T-helper 9 cell (primary cell): ENCODE measurements at places on chromosomes 4 and X.

GRCh38 chr4:686413-687040, 2.4 kb downstream of the SLC49A3 start:
- DNase-seq = no peak

- no peak for DNase-seq
Observed at GRCh38 chrX:12686331-12686730, 104.9 kb upstream of the PRPS2 start.

DNA sequence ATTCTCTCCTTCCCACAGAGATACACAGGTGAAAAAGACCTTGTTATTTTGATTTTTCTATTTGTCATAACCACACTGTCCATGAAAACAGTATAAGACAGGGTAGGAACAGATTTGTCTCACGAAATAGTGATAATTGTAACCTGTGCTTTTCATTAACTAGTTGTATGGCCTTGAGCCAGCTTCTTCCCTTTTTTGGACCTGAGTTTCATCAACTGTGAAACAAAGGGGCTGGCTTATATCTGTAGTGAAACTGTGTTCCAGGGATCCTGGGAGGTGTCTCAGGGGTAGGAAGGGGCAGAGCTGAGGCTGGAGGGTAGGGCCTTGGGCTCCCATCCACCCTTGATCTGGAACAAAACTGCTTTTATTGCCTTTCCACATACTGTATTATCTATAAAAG, 50.9 kb downstream of the MED28 start:
- DNase-seq = no peak

DNA sequence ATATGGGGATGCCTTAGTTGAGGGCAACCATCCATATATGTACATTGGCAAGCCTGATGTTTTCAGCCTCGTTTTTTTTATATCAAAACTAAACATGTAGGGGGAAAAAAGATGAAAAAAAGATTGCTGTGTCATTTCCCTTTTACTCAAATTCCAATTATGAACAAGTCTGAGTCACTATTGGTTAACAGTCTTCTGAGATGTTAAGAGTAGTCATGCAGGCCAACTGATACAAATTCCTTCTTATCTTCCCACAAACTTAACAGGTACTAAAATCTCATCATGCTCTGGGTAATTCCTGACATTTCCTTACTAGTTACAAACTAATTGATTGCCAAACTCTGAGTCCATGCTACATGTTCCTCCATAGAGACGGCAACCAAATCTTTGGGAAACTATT, 222.1 kb downstream of the FRMPD4 start:
- DNase-seq = no peak

GRCh38 chrX:87697409-87697808, 179.8 kb downstream of the KLHL4 start:
- DNase-seq = no peak

- DNase-seq = no peak
Observed at GRCh38 chrX:124346877-124347241, 496 bp downstream of the SH2D1A start.

GRCh38 chr4:187865914-187866313, 129.7 kb upstream of the ZFP42 start:
- DNase-seq = no peak

GRCh38 chrX:136867096-136867491, 13.4 kb downstream of the RBMX start:
- DNase-seq = no peak

DNA sequence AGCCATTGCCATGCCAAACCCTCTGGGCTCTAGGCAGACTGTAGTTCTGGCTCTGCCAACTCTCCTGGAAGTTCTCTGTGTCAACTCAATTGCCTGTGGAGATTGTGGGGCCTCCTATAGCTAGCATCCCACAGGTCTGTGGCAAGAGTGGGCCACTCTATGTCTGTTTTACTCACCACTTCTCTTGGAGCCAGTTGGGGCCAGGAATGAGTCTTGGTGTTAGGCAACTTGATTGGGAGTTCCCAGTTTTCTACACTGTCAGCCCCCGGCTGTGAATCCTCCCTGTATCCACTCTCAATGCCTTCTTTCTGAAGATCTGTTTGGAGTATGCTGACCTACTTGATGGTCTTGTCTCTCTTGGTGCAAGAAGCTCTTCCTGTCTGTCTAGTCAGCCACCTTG, 48.2 kb upstream of the EPGN start:
- DNase-seq = no peak

- no peak for DNase-seq
Observed at GRCh38 chrX:45479196-45479834, 278.6 kb upstream of the DIPK2B start.

DNA sequence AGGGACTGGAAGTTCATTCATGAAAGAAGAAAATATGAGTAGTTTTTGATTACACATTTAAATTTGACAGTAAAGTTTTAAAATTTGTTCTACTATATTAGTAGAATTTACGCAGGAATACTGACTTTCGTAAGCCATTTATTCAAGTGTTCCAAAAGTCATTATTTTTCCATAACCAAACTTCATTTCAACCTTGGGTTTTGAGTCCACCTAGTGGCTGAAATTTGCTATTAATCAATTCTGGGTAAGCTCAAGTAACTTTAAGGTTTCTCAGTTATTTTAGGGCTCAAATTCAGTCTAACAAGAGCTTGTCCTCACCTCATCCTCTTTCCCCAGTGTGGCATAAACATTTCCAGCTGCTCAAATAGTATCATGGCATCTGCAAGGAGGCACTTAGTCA, 175.4 kb downstream of the SH3BGRL start:
- no peak for DNase-seq

- DNase-seq = no peak
Observed at GRCh38 chrX:42070866-42071265, 147.5 kb upstream of the CASK start.
